ENCODE measurements at places on chromosomes 11 and 22.

DNA sequence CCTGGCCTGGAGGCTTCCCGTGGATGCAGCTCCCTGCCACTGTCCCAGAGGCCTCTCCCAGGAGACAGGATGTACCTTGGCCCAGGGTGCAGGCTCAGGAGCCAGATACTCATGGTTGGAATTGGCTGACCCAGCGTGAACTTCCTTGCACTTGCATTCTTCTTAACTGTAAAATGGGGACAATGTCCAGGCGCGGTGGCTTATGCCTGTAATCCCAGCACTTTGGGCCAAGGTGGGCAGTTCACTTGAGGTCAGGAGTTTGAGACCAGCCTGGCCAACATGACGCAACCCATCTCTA, 20.1 kb upstream of the ST3GAL4 start:
- no peak for ATAC-seq

DNA sequence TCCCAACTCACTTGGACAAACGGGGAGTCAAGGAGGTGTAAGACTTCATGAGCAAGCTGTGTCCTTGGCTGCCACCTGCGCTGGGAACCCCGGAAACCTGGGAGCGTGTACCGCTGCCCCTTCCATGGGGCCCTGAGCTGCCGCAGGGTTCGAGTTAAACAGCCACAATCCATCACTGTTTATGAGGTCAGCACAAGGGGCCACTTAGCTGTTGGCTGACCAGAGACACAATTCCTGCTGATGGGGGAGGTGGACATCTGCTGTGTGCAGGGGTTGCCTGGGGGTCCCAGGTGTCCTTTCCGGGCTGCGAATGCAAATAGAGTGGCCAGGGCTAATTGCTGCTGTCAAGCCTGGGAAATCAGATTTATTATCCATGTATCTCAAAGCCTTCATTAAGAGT, 549.3 kb downstream of the BRD1 start:
- no peak for ATAC-seq

DNA sequence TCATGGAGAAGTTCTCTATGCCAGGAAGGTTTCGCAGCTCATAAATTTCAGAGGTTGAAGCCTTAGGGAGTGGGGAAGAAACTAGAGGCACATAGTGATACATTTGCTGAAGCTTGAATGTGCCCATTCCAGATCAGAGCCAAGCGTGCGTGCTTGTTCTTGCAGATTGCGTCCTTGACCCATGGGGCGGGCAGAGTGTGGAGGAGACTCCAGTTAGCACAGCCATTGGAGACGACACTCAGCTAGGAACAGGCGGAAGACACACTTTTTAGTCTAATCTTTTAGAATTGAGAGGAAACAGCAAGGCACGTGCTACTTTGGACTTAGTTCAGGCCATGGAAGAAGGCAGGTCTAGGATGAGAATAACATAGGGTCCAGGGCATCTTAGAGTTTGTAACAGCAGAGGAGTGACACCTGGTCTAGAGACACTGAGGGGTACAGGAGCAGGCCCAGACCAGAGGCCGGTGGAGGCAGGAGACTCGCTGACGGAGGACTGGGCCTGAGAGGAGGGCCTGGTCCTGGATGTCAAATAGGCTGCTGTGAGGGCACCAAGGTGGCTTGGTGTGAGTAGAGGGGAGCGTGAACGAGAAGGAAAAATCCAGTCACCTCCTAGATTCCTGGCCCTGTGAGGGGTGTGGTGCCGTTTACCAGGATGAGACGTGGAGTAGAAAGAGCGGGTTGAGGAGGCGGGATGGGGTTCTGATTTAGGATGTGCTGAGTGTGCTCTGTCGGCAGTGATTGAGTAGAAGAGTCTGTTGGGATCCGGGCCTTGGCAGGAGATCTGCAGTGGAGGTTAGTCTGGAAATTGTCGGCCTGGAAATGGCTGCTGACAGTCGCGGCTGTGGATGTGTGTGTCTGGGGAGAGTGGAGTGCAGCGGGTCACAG, 154.7 kb downstream of the TBC1D22A start:
- ATAC-seq, result no peak

- peak; percentile 86 for ATAC-seq
Observed at GRCh38 chr22:29907753-29908515, 25.0 kb downstream of the MTMR3 start.

- ATAC-seq, result peak; percentile 80
Observed at GRCh38 chr11:130181295-130182272, 22.0 kb downstream of the ST14 start.

- no peak for ATAC-seq
Observed at GRCh38 chr11:41612415-41612814, 153.0 kb upstream of the LRRC4C start.

GRCh38 chr11:46437122-46437689, 45.6 kb upstream of the CHRM4 start:
- ATAC-seq, result no peak

- ATAC-seq, result no peak
Observed at GRCh38 chr11:133817449-133817848, 27.9 kb downstream of the SPATA19 start.

- no peak for ATAC-seq
Observed at GRCh38 chr11:28323621-28324020, 215.4 kb downstream of the METTL15 start.

DNA sequence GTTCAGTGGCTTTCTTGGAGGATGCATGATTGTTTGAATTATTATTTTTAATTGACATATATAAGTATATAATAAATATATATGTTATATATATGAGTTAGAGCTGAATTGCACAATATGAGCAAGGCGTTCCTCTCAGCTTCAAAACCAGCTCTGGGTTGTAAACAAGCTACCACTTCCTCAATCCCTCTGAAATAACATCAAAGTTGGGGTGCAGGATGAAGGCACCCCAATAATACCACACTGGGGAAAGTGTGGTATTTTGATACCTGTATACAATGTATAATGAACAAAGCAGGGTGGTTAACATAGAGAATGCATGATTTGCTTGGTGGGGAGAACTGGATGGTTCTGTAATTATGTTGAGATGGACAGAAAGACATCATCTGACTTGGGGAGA, 1.7 kb upstream of the SORL1 start:
- no peak for ATAC-seq

DNA sequence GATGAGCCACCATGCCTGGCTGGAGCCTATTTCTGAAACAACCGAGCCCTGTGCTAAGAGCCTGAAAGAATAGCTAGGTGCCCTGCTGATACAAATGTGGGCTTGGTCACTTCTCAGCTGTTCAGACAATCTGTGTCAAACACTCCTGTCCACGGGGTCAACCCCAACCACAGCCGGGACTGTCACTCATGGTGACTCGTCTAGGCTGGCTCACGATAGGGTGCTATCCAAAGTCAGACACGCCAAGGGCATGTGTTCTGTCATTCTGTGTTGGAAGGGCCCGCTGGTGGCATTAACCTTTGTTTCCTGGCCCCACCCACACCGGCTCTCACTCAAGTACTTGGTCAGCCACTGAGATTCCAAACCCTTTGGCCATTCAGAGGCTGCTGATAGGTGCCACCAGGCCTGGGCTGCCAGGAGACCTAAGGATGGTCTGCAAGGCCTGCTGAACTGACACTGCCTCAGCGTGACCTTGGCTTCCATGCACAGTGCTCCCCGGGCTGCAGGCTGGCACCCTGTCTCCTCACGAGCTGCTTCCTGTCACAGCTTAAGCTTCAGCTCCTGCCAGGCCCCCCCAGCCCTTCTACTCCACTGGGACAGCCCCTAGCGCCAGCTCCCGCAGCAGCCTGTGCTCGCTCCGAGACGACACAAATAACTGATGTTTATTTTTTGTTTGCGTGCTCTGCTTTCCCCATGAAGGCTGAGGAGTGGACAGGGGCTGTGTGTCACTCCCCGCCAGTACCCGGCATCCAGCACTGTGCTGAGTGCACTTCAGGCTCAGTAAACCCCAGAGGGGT, 14.2 kb upstream of the CDC42BPG start:
- ATAC-seq, result no peak

DNA sequence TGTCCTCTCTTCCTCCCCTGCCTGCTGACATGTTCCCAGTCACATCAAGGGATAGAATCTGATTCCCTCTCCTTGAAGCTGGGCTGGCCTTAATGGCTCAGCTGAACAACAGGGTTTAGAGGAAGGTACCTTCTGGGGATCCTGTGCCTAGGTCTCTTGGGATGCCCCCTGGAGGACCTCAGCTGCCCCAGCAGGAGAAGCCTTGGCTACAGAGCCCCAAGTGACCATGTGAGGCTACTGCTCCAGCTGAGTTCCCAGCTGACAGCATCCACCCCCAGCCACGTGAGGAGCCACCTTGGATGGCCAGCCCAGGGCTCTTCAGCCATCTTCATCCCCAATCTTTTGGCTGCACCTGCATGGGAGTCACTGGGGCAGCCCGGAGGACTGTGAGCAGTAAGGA, 1499.3 kb downstream of the TBC1D22A start:
- no peak for ATAC-seq

DNA sequence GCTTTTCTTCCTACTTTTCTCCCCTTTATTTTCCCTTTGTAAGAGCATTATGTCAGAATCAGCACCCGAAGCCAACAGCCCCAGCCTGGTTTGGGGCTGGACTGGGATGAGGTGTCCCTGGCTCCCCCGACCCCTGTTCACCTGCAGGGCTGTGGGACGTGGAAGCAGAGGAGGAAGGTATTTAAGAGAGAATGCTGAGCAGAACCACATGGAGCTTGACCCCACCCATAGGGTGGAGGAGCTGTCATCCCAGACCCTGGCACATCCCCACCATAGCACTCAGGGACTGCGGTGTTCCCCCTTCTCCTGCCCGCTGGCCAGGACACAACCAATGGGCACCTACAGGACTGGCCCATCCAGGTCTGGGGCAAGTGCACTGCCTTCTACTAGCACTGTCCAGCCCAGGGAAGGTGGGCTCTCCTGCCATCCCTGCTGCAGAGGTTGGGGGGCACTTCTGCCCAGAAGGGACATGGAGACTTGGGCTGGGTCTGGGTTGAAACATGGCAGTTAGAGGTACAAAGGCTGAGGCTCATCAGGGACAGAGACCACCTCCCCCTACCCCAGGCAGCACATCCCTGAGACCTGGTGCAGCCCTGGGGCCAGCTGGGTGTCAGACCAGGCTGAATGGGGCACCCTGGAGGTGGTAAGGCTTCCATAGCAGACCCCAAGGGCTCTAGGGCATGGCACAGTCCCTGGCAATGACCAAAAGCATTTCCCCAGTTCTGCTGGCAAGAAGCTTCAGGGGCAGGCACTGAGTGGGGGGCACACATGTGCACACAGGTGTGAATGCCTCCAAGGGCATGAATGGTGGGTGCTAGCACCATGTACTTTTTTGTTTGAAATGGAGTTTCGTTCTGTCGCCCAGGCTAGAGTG, 19.7 kb downstream of the TANGO2 start:
- ATAC-seq, result no peak

GRCh38 chr22:36430863-36431262, 43.1 kb upstream of the MYH9 start:
- ATAC-seq, result no peak

- ATAC-seq, result no peak
Observed at GRCh38 chr11:33830903-33831648, 56.8 kb upstream of the FBXO3 start.

GRCh38 chr22:33569559-33569958, 350.7 kb downstream of the LARGE1 start:
- no peak for ATAC-seq

DNA sequence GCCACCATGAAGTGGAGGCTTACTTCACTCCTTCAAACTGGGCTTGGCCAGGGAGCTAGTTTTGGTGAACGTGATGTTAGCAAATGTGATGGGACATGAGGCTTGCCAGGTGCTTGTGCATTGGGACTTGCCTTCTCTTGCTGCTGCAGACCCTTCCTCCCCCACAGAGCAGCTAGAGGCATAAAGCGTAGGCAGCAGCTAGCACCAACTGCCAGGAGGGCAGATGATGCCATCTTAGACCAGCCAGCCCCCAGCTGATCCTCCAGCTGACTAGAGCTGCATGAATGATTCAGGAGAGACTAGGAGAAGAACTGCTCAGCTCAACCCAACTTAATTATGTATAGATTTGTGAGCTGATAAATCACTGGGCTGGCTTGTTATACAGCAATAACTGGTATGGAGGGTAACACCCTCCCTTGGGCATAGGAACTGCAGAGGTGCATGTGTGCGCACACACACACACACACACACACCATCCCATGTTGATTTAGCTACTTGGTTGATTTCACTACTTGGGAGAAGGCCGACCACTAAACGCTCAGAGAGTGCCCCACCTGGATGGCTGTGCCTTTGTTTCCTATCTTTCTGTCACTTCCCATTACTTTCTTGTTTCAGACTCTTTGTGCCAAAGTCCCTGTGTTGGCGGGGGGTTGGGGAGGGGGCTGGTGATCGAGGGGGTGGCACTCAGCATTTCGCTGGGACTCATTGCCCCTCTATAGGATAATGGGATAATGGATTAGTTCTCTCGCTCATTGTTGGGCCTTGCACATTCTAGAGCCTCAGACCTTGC, 202.8 kb downstream of the ADAMTS15 start:
- no peak for ATAC-seq

DNA sequence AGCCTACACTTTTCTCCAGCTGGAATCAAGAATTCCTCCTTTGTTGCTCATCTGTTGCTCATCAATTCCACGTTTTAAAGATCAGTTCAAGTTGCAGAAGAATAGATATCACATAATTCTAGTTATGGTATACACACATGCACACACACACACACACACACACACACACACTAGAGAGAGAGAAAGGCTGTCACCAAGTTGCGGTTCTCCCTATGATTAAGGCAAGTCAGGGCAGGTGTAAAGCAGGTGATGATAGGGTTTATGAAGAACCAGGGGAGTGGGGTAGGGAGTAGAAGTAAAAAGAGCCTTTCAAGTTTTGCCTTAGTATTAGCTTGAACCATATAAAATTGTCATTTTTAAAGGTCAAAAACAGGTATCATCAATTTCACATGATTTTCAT, 31.7 kb upstream of the TMPRSS4 start:
- ATAC-seq, result no peak

- ATAC-seq, result peak; percentile 91
Observed at GRCh38 chr11:3000032-3000961, 8.2 kb upstream of the NAP1L4 start.

- ATAC-seq, result no peak
Observed at GRCh38 chr11:15107730-15108515, 6.8 kb upstream of the INSC start.

- ATAC-seq, result peak; percentile 82
Observed at GRCh38 chr11:45655347-45655756, 10.1 kb downstream of the CHST1 start.

- ATAC-seq, result no peak
Observed at GRCh38 chr11:124766156-124766555, 4.1 kb upstream of the ESAM start.

- peak; percentile 44 for ATAC-seq
Observed at GRCh38 chr11:34916843-34917770, 689 bp downstream of the PDHX start.

DNA sequence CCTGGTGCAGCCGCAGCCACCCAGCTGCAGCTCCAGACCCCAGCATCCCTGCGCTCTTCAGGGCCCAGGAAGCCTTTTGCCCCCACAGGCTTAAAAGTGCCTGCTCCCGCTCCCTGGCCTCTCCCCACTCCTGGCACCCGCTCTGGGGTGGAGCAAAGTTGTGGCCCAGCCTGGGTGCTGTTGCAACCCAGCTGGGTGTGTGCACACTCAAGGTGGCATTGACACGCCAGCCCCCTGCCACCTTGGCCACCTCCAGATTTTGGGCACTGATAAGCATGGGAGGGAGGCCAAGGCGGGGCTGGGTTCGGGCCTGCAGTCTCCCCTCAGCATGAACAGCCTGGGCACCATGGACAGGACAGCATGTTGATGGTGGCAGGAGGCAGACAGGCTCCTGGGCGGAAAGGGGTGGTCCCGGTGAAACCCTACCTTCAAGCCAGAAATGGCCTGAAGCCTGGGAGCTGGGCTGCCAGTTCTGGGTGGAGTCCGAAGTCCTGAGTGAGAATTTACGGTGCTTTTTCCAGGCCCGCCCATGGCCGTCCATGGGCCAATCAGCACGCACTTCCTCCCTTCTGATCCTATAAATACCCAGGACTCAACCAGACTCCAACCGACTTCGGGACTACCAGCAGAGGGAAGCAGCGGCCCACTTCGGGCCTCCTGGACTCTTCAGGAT, 23.6 kb upstream of the RNASEH2C start:
- ATAC-seq, result peak; percentile 98

Data from SK-N-SH treated with all-trans-retinoic acid at 6 μM for 48 hours (cell line).